Brain microvascular endothelial cell (primary cell): ENCODE measurements at places on chromosomes 3 and 15.

DNA sequence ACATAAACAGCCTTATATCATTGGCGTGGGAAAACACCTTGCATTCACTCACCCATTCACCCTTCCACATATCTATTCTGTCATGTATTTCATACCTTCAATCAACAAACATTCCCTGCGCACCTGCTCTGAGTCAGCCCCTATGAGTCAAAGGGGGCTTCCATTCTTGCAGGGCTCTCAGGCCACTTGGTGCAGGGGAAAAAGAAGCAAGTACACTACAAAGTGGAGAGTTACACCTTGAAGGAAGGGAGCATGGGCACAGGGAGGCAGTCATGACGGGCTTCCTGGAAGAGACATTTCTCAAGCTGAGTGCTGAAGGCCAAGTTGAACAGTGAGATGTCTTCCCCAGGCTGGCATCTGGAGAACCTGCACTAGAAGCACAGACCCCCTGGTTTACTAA lies 4.6 kb upstream of the AMOTL2 start:
- DNase-seq: no peak

GRCh38 chr3:64561325-64561843 lies 126.4 kb downstream of the ADAMTS9 start:
- no peak for DNase-seq

- peak; percentile 98 for DNase-seq
Measured at GRCh38 chr3:116005404-116005803, 382.1 kb downstream of the GAP43 start.

DNA sequence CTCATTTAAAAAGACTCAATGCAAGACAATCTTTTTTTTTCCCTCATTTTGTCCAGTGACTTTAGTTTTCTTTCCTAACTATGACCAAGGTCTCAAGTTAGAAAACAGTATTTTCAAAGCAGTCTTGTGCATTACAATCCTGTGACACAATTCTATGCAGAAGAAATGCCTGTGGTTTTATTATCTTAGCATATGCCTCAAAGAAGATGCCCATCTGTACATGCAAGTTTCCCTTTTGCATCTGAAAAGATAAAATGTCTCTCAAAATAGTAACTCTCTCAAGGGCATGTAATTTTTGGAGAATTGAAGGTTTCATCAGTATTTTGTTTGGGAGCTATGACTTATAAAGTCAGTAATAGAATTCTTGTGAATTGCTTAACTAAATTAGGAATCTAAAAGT lies 292.0 kb upstream of the SUCLG2 start:
- no peak for DNase-seq

- no peak for DNase-seq
Measured at GRCh38 chr3:162992741-162993140, 1496.1 kb downstream of the OTOL1 start.

DNA sequence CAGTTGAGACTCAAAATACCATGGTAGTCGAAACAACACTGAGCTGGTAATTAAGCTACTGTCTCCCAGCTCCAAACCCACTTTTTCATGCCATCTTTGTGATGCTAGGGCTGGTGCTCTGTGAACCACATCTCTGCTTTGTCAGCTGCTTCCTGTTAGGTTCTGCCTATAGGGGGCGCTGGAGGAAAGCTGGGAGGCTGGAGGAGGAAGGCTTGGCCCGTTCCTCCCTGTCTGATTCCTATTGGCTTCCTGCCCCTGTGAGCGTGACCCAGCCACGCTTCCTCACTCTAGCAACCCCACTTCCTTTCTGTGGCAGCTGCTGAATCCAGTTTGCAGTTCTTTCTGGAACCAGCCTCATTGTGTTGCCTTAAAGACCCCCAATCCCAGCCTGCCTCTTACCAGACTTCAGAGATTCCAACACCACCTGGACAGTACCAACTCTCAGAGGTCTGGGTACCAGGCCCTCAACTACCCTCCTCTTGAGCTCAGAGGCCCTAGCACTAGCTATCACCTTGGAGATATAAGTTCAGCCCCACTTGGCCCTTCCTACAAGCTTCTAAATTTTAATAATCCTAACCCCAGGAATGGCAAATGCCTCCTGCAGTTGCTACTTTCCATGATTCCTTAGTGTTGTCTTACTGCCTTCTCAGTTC lies 120.9 kb downstream of the ERC2 start:
- no peak for DNase-seq

DNA sequence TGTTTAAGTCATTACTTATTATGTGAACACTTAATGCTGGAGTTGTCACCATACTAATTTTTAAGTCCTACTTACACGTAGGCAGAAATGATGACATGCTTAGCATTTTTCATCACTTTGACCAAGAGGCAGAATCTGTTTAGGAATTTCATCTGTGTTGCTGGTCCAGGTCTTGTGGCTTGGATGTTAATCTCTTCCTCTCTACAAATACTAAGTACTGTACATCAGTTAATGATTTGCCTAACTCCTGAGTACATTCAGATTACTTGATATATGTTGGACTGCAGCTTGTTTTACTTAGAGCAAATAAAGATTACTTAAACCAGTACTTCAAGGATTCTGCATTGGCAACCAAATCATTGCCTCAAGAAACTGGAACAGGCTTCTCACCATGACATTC lies 8.6 kb downstream of the SNRK start:
- no peak for DNase-seq

GRCh38 chr3:99870712-99871111 lies 53.0 kb downstream of the CMSS1 start:
- no peak for DNase-seq

DNA sequence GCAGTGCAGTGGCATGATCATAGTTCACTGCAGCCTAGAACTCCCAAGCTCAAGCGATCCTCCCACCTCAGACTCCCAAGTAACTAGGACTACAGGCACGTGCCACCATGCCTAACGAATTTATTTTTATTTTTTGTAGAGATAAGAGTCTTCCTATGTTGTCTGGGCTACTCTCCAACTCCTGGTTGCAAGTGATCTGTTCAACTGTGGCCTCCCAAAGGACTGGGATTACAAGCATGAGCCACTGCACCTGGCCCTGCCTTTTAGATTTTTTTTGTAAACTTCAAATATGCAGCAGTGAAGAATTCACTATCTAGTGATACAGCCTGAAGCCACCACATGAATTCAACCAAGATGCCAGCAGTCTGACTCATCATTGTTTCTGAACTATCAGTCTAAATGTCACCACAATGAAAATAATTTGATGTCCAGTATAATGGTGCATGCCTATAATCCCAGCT lies 32.7 kb downstream of the UBXN7 start:
- DNase-seq: peak; percentile 82

DNA sequence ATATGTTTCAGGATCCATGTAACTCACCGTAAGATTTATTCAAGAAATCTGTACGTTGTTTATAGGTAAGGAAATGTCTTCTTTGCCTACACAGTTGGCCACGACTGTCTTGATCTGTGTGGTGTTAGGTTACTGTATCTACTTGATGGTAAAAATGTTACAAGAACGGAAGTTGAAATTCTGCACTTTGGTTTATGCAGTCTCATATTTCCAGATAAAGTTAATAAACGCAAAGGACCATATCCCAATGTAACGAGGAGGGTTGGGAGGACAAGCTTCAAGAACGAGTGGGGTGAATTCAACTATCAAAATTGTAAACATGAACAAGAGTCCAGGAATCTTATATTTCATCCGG lies 1.0 kb downstream of the USF3 start:
- DNase-seq: no peak

- DNase-seq: no peak
Measured at GRCh38 chr3:78613421-78613879, 1154.3 kb downstream of the ROBO1 start.

DNA sequence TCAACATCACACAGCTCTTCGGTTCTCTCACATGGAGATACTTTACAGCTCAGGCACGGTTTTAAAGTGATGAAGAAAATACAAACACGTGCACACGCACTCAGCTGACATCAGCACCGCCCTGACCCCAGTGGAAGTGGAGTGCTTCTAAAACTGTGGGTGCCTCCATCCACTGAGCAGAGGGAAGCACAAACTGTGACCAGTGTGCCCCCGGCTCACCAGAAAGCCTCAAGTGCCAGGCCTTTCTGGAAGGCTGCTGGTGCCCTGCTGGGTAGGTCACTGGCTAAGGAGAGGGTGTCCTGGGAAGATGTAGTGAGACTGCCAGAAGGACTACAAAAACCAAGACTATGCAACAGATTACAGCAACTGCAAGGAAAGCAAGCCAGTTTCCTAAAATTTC lies 78.5 kb downstream of the OCA2 start:
- no peak for DNase-seq

DNA sequence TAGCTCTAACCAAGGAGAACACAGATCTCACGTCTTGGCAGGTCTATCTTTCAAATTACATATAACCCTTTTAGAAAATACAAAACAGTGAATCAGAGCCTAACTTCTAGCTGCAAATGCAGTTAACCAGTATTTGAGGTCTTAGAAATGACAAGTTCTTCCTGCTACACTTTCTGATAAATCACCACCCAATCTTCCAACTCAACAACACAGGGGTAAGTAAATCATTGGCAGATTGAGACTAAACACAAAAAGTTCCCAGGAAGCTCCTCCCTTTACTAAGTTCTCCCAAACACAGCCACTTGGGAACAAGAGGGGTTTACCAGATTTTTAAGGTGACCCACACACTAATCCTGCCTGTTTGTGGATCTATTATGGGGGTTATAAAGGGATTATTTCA lies at the start of gene A4GNT:
TSS of gene A4GNT (minus strand) at position 152 of the 400 bp plus-strand sequence. CDS start 1,134 bp downstream, outside the sequence.
- DNase-seq: no peak

DNA sequence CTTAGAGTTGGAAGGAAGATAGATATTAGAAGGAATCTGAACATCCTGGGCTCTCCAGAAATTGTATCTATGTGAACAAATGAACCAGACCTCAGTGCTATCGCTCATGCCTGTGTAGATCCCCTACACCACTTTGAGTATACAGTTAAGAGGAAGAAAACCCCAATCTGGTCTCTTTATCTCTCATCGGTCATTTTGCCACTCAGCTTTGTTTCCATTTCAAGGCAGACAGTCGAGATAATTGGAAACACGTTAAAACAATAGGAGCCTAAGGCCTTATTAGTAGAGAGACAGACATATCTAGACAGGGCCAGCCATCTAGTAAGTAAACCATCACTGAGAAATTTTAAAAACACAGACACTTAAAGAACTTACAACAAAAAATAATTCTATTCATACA lies 101.6 kb downstream of the MYLK start:
- DNase-seq: no peak

DNA sequence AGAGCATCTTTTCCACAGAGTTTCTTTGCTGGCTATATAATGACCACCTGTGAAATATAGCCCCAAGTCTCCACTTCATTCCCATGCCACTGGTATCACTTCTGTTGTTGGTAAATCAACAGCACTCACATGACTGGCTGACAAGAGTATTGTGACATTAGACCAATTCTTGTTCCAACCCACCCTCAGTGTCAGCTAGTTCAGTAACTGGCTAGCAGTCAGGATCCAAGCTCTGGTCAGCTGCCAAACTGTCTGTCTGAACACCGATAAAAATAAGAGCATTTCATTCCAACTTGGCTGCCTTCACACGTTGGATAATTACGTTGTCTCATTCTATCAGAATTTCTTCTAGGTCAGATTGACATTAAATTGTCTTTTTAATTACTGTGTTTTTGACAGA lies 166.5 kb downstream of the USP13 start:
- DNase-seq: no peak

- no peak for DNase-seq
Measured at GRCh38 chr3:133119176-133119575, 81.0 kb downstream of the TMEM108 start.

- no peak for DNase-seq
Measured at GRCh38 chr15:29914511-29914926, 92.3 kb upstream of the TJP1 start.

GRCh38 chr3:149430216-149430615 lies 44.3 kb upstream of the TM4SF4 start:
- DNase-seq: no peak

DNA sequence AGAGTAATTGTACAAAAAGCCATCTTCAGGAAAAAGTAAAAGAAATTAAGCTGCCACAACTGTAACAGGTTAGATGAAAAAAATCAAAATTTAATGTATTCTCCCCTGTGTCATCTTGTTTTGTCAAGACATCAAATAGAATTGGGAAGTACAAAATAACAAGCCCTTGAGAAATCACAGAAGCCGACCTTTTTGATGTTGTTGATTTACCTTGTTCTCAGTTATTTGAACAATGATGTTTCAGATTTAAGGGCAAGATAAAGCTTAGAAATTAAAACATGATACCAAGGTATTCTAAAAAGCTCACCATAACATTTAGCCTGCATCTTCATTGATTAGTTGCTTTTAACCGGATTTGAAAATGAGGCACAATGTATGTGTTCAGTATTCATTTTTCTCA lies 523.0 kb downstream of the FOXP1 start:
- DNase-seq: no peak

GRCh38 chr15:22808240-22808639 lies 21.8 kb downstream of the NIPA1 start:
- DNase-seq: no peak

- no peak for DNase-seq
Measured at GRCh38 chr15:57095896-57096295, 177.5 kb downstream of the TCF12 start.

DNA sequence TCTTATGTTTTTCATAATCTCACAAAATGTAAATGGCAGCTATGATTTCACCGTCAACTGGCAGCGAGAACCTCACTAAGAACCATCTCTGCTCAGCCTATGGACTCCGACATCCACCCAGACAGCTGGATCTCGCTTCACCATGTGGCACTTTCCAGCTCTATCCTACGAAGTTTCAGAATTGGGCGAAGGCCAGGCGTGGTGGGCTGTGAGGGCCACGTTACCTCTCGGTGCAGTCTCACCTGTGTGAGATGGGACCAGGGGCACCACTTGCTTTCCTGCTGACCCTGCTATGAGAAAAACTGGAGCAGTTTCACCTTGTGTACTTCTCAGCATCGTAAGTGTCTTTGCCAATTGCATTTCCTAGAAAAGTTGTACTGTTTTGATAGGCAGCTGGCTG lies 32.3 kb downstream of the CHDH start:
- no peak for DNase-seq

GRCh38 chr3:172511783-172512762 lies 11.2 kb downstream of the TNFSF10 start:
- peak; percentile 52 for DNase-seq

- DNase-seq: peak; percentile 39
Measured at GRCh38 chr15:75640483-75641178, 607 bp upstream of the IMP3 start.

DNA sequence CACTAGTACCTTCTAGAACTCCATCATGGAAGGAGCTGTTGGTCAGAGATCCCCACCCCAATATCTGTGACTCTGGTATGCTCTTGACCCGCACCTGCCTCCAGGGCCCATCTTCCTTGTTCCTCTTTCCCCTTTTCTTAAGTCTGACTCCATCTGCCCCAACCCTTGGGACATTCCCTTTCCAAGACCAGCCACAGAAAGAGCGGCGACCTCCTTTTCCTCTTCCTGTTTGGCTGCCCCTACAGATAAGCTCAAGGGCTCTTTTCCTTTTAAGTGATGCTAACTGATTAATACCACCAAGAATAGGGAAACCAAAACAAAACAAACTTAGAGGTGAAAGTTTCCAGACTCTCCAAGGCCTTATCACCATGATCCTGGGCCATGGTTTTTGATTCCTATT lies 21.9 kb upstream of the ATP8B4 start:
- no peak for DNase-seq
